Thymus (tissue), 14 donors: ENCODE measurements at places on chromosomes 6 and 20. TPM values are rescaled to one million over a fixed set of nuclear protein-coding genes. Genes with fewer than 3 reads are reported as not detected.

GRCh38 chr6:112931832-112932231 lies 584.7 kb downstream of the RFPL4B start:
- no peaks in the 10 kb centered on the region for H3K36me3 ChIP-seq
- no peak for DNase-seq
- H3K27me3 ChIP-seq: no peaks in the 10 kb centered on the region

- H3K4me1 ChIP-seq: no peaks in the 10 kb centered on the region
- DNase-seq: no peak
- no peak overlapping the region for H3K4me3 ChIP-seq
- H3K27ac ChIP-seq: no peak overlapping the region
- no peaks in the 10 kb centered on the region for H3K27me3 ChIP-seq
Observed at GRCh38 chr20:19370076-19371075, 157.9 kb downstream of the SLC24A3 start.

DNA sequence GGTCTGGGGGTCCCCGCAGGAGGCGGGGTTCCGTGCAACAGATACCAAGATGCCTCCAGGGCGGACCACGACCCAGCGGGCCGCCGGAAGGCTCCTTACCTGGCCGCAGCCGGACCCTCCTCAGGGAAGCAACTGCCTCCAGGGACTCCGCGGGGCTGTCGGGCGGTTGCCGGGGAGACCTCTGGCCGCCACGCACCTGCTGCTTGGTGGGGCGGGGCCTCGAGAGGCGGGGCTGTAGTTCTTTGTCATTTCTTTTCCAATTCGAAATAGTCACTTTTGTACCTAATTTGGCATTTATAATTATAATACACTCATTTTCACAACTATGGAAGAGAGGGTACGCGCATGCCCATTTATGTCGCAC lies 647 bp downstream of the AK9 start:
- peak overlapping the region; percentile 76 for H3K27ac ChIP-seq
- peak; percentile 29 for DNase-seq
- H3K36me3 ChIP-seq: no peaks in the 10 kb centered on the region
- H3K4me1 ChIP-seq: peaks cover 7% of the 10 kb centered on the region

- H3K36me3 ChIP-seq: no peaks in the 10 kb centered on the region
- DNase-seq: no peak
- no peak overlapping the region for H3K4me3 ChIP-seq
- H3K27me3 ChIP-seq: peaks cover 73% of the 10 kb centered on the region
Observed at GRCh38 chr6:149929422-149929821, 6.5 kb upstream of the RAET1G start.

GRCh38 chr6:118397671-118398465 lies 150.2 kb upstream of the PLN start:
- no peaks in the 10 kb centered on the region for H3K27me3 ChIP-seq
- no peaks in the 10 kb centered on the region for H3K4me1 ChIP-seq
- H3K36me3 ChIP-seq: no peaks in the 10 kb centered on the region
- no peak overlapping the region for H3K4me3 ChIP-seq
- no peak for DNase-seq

DNA sequence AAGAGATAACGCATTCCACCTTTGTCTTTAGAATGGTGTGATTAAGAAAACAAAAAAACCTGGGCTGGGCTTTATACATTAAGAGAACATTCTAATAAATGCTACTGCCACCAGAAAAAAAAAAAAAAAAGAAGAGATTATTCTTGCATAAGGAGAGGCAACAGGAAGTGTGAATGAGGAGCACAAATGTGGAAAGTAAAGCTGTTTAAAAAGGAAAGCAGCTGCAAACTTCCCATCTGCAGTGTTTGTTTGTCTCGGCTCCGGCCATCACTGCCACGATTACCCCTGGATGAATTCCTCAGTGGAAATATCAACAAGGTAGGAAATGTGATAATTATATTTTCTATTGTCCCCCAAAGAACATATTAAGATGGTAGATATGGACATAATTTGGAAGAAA lies 223.9 kb downstream of the PHF3 start:
- no peaks in the 10 kb centered on the region for H3K27me3 ChIP-seq
- H3K4me1 ChIP-seq: no peaks in the 10 kb centered on the region
- H3K36me3 ChIP-seq: no peaks in the 10 kb centered on the region
- no peak overlapping the region for H3K27ac ChIP-seq
- no peak for DNase-seq
- no peak overlapping the region for H3K4me3 ChIP-seq

The SEL1L2 gene
- 0.16 TPM for polyA plus RNA-seq

The MOCS1 gene
- polyA plus RNA-seq: 4.2 TPM

DNA sequence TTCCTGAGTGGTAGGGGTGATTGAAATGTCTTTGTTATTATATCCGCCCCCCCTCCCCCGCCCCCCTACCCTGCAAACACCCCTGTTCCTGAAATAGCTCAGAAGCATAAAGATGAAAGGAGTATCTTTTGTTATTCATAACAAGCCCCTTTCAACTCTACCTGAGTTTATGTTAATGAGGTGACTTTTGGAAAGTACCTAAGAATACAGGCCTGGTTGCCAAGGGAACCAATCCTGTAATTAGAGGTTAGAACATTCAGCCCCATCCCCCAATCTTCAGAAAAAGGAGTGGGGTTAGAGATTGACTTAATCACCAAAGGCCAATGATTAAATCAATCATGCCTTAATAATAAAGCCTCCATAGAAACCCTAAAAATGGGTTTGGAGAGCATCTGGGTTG lies 979.2 kb upstream of the GJE1 start:
- H3K27me3 ChIP-seq: no peaks in the 10 kb centered on the region
- no peaks in the 10 kb centered on the region for H3K36me3 ChIP-seq
- no peaks in the 10 kb centered on the region for H3K4me1 ChIP-seq
- DNase-seq: no peak

GRCh38 chr6:167152862-167153261 lies 4.9 kb downstream of the GPR31 start:
- no peaks in the 10 kb centered on the region for H3K36me3 ChIP-seq
- H3K4me1 ChIP-seq: no peaks in the 10 kb centered on the region
- DNase-seq: no peak

DNA sequence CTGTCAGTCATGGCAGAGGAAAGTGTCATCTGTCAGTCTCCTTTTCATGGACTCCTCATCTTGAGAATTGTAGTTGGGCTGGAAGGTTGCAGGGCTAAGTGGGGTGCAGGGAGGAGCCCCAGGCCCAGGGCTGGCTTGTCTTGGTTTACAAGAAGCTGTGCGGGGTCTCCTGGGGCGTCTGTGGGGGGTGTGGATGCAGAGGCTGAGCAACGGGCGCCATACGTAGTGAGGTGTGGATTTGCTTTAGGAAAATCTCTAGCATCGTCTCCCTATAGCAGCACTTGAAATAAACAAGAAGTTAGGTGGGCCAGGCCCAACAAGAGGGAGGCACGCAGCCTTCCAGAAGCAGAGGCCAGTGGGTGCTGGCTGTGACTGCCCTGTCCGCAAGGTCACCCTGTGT lies 1.8 kb upstream of the SLC17A9 start:
- no peak overlapping the region for H3K4me3 ChIP-seq
- H3K27ac ChIP-seq: no peak overlapping the region
- H3K4me1 ChIP-seq: peaks cover 24% of the 10 kb centered on the region

DNA sequence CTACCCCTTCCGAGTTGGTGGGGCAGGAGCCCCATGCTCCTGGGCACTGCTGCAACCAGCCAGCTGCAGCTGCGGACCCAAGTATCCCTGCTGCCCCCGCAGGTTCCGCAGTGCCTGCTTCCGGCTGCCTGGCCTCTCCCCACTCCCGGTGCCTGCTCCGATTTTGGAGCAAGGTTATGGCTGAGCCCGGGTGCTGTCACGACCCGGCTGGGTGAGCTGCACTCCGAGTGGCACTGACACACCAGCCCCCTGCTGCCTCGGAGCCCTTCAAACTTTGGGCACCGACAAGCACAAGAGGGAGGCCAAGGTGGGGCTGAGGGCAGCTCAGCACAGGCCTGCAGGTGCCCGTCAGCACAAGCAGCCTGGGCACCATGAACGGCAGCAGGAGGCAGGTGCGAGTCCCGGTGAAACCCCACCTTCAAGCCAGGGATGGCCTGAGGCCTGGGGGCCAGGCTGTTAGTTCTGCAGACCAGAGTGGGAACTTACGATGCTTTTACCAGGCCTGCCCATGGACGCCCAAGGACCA lies 25.9 kb upstream of the HACE1 start:
- no peak overlapping the region for H3K4me3 ChIP-seq
- no peak for DNase-seq
- H3K27me3 ChIP-seq: peaks cover 4% of the 10 kb centered on the region
- no peaks in the 10 kb centered on the region for H3K36me3 ChIP-seq
- H3K27ac ChIP-seq: no peak overlapping the region

DNA sequence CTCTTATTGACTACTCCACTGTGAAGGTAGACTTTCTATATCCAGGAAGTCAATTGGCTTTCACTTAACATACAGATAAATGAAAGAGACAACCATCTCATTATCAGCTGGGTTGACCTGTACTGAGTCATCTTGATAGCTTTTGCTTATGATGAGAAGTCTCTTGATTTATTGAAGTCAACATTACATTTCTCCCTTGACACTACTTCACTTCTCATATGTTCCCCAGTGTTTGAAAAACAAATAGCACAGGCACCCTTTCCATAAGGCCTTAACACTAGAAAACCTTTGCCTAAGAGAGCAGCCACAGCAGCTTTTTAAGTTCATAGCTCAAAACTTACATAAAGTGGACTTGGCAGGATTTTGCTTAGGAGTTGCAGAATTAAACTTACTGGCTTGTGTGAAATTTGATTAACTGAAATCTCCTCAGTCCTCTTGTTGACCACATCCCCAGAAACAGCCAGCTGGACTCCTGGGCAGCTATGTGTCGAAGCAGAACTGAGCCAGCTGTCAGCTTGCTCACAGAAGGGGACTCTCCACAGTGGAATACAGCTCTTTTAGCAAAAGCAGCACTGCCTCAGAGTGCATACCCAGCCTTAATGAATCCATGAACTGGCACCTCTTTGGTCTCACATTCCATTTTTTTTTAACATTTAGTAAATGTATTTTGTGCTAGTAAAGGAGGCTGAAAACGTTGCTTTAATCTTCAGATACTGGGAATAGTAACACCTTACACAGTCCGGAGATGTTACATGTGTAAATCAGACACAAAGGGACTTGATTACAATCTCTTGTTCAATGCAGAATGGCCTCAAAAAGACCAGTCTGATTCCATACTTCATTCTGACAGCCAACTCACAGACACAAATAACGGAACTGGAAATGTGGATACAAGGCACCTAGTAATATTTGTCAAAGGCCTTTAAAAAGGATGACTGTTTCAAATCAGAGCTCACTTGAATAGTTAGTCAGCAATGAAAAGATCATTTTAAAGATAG lies 1532.7 kb downstream of the HACE1 start:
- H3K4me1 ChIP-seq: no peaks in the 10 kb centered on the region
- no peak overlapping the region for H3K4me3 ChIP-seq
- H3K27me3 ChIP-seq: no peaks in the 10 kb centered on the region
- no peak for DNase-seq
